ENCODE measurements at places on chromosomes 11 and 22. TPM values are rescaled to one million over a fixed set of nuclear protein-coding genes. Genes with fewer than 3 reads are reported as not detected.
A peak's percentile ranks its signal among the peaks of the same experiment; 100 is the strongest.

OR51I1 gene
- not detected for total RNA-seq

MS4A15 gene
- total RNA-seq: not detected

ARHGAP42 gene
- not detected for total RNA-seq

SLC5A12 gene
- not detected for total RNA-seq

TYR gene
- total RNA-seq: not detected

DNA sequence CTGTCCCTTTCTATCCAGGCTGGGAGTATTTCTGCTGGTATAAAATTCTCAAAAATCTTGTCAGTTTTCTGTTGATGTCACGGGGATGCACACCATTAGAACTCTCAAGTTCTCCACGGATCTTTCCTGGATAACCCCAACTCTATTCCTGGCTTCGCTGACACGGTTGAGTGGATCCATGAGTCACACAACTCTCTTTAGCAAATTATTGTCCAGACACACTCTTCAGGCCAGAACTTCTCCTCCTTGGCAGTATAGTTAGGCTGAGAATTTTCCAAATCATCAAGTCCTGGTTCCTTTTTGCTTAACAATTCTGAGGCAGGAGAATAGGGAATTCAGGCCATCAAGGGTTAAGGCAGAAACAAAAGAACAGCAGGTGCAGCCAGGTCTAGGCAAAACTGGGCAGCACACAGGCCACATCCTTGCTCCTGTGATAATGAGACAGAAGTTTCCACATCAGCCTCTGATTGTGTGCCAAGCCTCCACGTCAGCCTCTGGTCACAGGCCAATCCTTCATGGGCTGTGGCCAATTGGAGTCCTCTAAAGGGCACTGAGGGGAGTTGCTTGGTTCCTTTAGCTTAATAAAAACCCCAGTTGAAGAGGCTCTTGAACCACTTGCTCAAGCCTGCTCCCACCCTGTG lies 5.7 kb upstream of the ACAT1 start:
- H3K27me3 ChIP-seq: no peaks in the 10 kb centered on the region
- no peak overlapping the region for H3K4me3 ChIP-seq
- H3K27ac ChIP-seq: no peak overlapping the region
- peaks cover 9% of the 10 kb centered on the region for H3K4me1 ChIP-seq
- H3K36me3 ChIP-seq: no peaks in the 10 kb centered on the region

GRCh38 chr11:115930886-115931547 lies 426.8 kb upstream of the CADM1 start:
- DNase-seq: no peak
- H3K27ac ChIP-seq: no peak overlapping the region
- no peak overlapping the region for H3K4me3 ChIP-seq
- H3K4me1 ChIP-seq: no peaks in the 10 kb centered on the region
- H3K36me3 ChIP-seq: no peaks in the 10 kb centered on the region

DNA sequence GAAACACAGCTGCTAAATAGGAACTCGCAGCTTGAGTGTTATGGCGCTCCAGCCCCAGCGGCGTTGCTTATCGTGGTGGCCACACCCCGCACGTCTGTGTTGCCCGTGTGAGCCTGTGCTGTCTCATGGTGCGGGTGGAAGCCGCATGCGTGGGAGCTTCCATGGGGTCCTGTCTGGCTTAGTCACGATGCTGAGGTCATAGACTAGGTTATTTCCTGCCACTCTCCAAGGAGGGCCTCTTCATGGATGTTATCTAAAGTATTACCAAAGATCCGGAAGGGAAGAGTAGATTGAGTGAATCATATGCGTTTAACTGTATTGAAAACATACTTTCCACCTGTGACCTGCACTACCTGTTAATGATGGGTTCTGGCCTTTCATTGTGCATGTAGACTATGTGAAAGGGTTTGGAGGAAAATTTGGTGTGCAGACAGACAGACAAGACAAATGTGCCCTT lies 21.7 kb downstream of the CTTN start:
- no peak for DNase-seq
- peaks cover 6% of the 10 kb centered on the region for H3K27me3 ChIP-seq
- H3K27ac ChIP-seq: no peak overlapping the region
- no peak overlapping the region for H3K4me3 ChIP-seq

DNA sequence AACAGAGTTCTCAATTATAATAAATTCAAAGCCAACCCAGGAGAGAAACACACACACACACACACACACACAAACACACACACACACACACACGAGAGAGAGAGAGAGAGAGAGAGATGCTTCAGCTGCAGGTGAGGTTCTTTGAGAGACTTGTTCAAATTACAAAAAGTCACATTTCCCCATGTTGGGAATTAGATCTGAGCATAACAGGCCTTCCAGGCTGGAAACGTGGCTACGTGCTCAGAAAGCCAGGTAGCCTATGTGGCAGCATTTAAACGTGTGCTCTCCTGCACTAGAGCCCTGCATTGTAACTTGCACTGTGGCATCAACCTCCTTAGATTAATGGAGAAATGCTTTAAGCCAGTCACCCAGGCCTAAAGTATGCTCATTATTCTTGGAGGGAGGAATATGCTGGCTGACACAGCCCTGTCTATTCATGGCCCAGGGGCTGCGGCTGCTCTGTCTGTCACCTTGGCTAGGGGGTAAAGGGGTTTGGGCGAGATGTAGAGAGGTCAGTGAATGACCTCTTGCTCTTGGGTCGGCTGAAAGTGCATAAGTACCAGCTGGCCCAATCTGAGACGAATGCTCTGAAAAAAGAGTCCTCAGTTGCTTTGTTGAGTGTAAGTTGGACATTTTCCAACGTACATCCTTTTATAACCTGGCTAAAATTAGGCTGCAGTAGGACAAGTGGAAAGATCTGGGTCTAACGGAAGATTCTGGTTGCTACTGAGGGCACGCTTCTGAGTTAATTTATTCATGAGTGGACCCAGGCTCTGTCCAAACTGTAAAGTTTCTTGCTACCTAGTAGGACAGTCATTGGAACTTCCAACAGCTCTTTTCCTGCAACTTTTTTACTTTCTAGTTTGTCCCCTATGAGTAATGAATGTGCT lies 171.1 kb upstream of the SEZ6L start:
- no peaks in the 10 kb centered on the region for H3K36me3 ChIP-seq
- no peak overlapping the region for H3K4me3 ChIP-seq
- no peaks in the 10 kb centered on the region for H3K27me3 ChIP-seq
- no peaks in the 10 kb centered on the region for H3K4me1 ChIP-seq
- no peak for DNase-seq
- no peak overlapping the region for H3K27ac ChIP-seq

DNA sequence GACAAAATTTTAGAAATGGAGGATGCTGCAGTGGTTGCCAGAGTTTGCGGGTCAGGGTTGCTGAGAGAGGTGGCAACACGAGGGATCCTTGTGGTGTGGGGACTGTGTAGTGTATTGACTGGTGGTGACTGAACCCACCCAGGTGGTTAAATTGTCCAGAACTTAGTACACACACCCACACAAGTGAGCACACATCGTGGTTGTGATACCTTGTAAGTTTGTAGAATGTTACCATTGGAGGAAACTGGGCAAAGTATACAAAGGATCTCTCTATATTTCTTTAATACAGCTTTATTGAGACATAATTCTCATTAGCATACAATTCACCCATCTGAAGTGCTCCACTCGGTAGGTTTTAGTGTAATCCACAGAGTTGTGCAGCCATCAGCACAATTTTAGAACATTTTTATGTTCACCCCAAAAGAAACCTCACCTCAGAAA lies 56.1 kb downstream of the MED15 start:
- H3K27me3 ChIP-seq: no peaks in the 10 kb centered on the region
- DNase-seq: no peak
- H3K4me3 ChIP-seq: no peak overlapping the region
- peaks cover 87% of the 10 kb centered on the region for H3K36me3 ChIP-seq
- H3K27ac ChIP-seq: peak overlapping the region; percentile 61

- H3K36me3 ChIP-seq: no peaks in the 10 kb centered on the region
- H3K27ac ChIP-seq: no peak overlapping the region
- peaks cover 11% of the 10 kb centered on the region for H3K4me1 ChIP-seq
Observed at GRCh38 chr11:130146796-130147195, 12.8 kb upstream of the ST14 start.

DNA sequence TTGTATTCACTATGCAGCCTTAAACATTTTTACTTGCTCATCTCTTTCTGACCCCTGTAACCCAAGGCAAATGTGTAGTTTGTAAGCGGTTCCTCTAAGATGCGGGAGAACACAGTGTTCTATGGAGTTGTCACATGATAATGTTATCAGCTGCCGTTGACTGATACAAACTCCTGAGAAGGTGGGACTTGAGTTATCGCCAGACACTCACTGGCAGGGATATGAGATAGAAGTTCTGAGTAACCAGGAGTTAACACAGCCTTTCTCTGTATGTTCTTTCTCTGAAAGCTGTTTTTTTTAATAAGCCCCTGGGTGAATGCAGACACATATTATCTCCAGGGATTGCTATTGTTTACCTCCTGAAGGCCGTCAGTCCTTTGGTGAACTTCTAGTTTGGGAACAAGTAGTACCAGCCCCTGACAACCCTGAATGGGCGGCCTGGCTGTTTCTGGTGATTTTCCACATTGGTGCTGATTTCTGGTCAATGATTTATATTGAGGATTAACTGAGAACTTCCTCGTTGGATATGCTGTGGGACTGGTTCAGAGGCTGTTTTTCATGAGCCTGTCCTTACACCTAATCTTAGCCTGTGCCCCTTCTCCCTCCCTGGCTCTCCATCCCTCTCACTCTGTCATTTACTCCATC lies 155.3 kb upstream of the RASSF10 start:
- DNase-seq: no peak
- H3K27me3 ChIP-seq: peaks cover 13% of the 10 kb centered on the region
- no peaks in the 10 kb centered on the region for H3K36me3 ChIP-seq
- peaks cover 16% of the 10 kb centered on the region for H3K4me1 ChIP-seq
- H3K4me3 ChIP-seq: no peak overlapping the region

DNA sequence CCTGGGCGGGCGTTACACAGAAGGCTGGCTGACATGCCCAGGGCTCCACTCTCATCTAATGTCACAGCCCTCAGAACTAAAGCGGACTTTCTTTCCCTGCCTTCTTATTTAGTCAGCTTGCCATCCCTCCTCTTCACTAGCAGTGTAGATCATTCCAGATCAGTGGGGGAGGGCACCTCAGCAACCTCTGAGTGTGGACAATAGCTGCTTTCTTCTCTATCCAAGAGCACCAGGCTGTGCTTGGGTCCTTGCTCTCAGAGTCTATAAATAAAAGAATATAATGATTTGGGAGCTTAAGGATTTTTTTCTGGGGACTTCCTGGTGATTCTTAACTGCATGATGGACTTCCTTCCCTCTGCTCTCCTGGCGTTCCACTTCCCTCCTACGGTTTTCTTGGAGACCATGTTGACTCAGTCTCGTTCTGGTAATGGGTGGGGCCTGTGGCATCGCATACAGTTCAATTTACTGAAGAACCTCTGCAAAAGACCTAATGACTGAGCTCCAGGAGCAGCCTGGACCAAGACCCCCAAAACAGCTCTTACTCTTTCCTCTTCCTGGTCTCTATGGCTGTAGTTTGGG lies 2.9 kb upstream of the HMBS start:
- H3K4me1 ChIP-seq: peaks cover 20% of the 10 kb centered on the region
- DNase-seq: no peak
- H3K27me3 ChIP-seq: no peaks in the 10 kb centered on the region
- H3K36me3 ChIP-seq: peaks cover 44% of the 10 kb centered on the region
- no peak overlapping the region for H3K4me3 ChIP-seq

DNA sequence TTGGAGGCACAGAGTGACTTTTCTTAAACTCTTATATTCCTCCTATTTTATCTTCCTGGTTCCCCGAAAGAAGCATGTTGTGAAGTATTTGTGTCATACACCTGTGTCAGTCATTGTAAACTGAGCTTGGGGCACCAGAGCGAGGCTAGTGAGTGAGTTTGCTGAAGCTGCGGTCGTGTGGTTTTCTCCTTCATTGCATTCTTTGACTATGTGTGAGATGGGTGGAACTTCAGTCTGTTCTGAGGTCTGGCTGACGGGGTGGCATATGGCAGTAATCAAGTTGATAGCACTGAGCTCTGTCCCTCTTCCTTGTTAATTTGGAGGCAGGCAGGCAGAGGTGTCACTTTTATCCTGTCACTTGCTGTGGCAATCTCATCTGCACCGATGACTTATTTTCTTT lies 4.2 kb downstream of the VPS26B start:
- H3K4me3 ChIP-seq: no peak overlapping the region
- H3K4me1 ChIP-seq: peaks cover 74% of the 10 kb centered on the region
- no peak overlapping the region for H3K27ac ChIP-seq
- H3K36me3 ChIP-seq: peaks cover 27% of the 10 kb centered on the region

GRCh38 chr11:134098566-134099184 lies 29.8 kb downstream of the JAM3 start:
- H3K4me1 ChIP-seq: no peaks in the 10 kb centered on the region
- no peak for DNase-seq
- no peak overlapping the region for H3K27ac ChIP-seq
- no peaks in the 10 kb centered on the region for H3K36me3 ChIP-seq
- H3K4me3 ChIP-seq: no peak overlapping the region
- H3K27me3 ChIP-seq: peaks cover 4% of the 10 kb centered on the region

DNA sequence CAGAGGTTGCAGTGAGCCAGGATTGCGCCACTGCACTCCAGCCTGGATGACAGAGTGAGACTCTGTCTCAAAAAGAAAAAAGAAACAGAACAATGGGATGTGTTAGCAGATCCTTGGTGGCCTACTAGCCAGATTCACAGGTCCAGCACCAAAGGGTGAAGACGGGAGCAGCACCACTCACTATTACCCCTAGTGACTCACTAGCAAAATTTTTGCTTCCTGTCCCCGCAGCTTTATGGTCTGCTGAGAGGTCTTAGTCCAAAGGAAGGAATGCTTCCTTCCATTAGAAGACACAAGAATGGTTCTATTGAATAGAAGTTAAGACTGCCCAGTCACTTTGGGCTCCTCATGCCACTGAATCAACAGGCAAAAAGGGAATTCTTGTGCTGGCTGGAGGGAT lies 35.9 kb upstream of the NUP50 start:
- H3K4me1 ChIP-seq: peaks cover 29% of the 10 kb centered on the region
- no peak overlapping the region for H3K4me3 ChIP-seq
- H3K27me3 ChIP-seq: peaks cover 2% of the 10 kb centered on the region

DNA sequence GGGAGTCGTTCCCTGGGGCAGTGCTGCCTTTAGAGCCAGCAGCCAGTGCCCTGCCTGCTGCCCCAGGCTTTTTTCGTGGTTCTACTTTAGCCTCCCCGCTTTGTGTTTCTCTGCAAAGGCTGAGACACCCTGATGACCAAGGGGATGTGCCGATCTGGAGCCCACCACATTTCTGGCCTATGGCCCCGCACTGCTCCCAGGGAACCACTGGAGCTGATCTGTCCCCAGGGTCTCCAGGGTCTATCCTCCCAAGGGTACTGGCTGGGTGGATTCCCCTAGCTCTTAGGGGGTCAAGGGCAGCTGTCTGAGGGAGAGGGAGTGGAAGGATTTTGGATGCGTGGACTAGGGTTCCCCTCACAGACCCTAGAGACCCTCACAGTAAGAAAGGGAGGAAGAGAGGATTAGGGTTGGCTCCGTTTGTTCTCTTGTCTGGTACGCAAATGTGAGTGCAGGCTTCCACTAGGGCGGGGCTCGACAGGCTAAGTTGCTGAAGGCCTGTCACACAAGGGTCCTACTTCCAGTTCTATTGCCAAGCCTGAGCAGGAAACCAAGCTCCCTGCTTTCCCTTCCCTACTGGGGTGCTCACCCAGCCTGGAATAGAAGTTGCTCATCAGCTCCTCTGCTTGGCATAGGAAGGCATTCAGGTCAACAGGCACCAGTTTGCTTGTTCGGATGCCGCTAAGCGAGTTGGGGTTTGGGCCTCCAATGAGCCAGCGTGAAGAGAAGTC lies 19.3 kb downstream of the TREH start:
- no peaks in the 10 kb centered on the region for H3K36me3 ChIP-seq
- H3K4me1 ChIP-seq: peaks cover 3% of the 10 kb centered on the region
- no peak for DNase-seq
- H3K4me3 ChIP-seq: no peak overlapping the region
- no peak overlapping the region for H3K27ac ChIP-seq
- peaks cover 4% of the 10 kb centered on the region for H3K27me3 ChIP-seq
